ENCODE measurements at places on chromosomes 6 and 20.
A peak's percentile ranks its signal among the peaks of the same experiment; 100 is the strongest.

DNA sequence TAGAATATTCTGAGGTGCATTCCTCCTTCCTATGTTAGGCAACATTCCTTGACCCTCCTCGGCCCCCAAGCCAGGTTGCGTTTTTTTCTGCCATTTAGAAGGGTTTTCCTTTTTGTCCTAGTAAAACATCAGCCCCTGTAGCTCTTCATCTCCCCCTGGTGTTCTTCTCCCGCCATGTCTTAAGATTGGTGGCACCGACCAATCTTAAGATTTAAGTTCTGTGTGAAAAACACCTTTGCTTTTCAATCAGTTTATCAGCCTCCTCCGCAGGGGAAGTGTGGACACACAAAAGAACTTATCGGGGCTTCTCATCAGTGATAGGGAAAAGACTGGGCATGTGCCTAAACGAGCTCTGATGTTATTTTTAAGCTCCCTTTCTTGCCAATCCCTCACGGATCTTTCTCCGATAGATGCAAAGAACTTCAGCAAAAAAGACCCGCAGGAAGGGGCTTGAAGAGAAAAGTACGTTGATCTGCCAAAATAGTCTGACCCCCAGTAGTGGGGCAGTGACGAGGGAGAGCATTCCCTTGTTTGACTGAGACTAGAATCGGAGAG, 719 bp upstream of the EDN1 start:
- peak; percentile 89 for DNase-seq

DNA sequence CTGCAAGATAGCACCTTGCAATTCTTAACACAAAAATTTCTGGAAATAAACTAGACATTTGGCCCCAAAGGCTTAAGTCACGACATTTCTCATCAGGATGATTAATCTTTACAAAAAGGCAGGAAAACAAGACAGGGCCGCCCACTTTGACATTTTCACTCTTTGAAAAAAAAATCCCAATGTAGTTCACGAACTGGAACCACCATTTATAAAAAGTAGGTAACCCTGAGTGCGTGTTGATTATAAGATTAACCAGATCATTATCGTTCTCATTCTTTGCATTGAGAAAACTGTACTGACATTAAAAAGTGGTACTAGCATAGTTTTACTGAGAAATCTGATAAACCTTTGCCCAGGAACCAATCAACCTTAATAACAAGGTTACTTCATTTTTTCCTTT, 108.8 kb downstream of the HUS1B start:
- DNase-seq, result no peak

DNA sequence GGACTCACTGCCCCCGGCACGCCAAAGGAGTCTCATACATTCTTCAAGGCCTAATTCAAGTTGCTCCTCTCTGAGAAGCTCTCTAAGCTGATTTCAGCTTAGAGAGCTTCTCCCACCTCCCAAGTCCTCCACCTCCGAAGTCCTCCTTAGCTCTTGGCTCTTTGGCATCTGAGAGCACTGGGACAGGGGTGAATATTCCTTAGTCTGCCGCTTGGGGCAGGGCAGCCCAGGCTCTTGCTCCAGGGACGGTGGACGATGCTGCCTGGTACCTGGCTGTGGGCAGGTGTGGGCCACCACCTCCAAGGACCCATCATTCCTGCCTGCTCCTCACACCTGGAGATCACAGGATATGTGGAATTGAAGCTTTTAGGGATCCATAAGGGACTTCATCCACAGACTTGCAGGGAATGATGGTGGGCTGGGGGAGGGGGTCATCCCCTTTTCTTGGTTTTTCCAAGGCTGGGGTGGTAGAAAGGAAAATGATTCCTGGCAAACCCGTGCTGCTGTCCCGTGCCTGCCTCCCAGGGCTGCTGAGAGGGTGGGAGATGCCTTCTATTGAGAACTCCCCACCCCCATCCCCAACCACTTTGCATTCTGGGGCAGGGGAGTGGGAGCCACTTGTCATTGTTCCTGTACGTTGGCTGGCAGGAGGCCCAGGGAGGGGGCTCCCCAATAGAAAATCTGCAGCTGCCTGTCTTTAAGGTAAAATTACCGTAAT, 57.4 kb downstream of the ARHGAP40 start:
- DNase-seq, result no peak

DNA sequence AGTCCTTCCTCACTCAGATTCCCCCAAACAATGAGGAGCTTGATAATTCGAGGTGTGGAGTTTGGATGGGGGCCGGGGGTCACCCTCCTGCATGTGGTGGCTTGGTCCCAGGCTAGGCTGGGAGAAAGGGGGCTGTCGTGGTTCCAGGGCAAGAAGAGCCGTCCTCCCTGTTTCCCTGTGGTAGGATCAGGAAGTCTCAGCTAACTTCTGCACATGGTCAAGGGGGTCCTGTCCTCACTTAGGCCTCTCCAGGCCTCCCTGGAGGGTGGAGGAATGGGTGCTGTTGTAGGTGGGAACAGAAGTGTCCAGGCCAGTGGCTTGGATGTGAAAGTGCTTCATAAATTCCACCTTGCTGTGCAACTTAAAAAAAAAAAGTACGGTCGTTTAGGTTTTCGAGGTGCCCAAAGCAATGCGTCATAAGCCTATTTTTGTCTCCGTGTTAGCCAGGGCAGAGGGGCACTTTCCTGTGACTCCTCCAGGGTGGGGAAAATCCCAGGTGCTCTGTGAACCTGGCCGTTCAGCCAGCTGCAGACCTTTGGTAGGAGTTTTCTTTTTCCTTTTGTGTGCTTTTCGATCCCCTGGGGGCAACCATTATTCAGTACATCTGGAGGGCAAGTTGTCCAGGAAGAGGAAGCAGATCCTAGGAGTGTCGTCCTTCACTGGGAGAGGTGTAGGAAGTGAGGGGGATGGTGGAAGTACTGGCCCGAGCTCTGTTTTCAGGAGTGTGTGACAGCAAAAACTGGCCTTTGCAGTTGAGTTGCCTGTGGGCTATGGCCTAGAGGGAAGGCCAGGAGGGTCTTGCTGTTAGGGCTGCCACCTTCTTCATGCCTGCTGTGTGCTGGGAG, 9.6 kb downstream of the IGF2R start:
- DNase-seq, result no peak

GRCh38 chr6:3777730-3778461, 26.4 kb upstream of the PXDC1 start:
- no peak for DNase-seq

DNA sequence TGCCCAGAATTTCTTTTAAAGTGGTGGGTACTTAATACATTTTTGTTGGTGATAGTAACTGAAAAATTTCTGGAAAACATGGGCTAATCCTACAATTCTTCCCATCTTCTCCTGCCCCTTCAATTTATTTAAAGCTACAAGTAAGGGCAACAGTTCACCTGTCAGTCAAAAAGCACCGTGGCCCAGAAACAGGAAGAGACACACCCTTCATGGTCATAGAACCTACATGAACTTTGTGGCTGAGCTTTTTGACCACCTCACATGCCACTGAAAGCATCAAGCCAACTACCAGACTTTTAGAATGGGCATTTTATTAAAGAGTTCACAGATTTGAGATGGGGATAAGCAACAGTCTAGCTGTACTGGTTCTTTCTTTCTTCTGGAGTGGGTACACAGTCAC, 201.1 kb upstream of the CNR1 start:
- DNase-seq, result no peak

DNA sequence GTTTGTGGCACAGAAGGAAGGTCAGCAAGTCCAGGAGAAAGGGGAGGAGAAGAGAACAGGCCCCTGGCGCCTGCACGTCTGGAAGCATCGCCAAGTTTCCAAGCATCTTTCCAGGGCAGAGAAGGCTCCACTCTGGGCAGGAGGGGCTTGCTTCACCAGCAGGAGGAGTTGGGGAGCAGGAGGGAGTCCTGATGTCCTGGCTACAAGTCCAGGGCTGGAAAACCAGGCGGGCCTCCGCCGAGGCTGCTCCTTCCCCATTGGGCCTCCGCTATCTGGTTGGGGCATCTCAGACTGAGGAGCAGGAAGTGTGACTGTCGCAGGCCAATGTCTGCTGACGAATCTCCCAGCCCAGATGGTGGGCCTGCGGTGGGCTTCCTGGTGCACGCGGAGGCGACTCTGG, 421.9 kb downstream of the PREX1 start:
- DNase-seq, result no peak

DNA sequence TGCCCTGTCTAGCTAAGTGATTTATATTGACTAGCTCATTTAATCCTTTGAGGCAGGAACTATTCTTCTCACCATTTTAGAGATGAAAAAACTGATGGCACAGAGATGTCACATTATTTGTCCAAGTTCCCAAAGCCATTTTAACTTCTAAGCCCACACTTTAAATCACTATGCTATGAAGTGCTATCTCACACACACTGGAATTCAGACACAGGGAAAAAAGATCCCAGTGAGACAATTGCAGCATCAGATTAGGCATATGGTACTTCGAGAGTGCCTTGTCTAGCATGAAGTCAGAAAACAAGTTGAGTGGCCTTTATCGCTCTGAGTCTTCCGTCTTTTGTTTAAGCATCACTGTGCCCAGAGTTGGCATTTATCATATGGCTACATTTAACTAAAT, 54.1 kb upstream of the PDE7B start:
- no peak for DNase-seq

DNA sequence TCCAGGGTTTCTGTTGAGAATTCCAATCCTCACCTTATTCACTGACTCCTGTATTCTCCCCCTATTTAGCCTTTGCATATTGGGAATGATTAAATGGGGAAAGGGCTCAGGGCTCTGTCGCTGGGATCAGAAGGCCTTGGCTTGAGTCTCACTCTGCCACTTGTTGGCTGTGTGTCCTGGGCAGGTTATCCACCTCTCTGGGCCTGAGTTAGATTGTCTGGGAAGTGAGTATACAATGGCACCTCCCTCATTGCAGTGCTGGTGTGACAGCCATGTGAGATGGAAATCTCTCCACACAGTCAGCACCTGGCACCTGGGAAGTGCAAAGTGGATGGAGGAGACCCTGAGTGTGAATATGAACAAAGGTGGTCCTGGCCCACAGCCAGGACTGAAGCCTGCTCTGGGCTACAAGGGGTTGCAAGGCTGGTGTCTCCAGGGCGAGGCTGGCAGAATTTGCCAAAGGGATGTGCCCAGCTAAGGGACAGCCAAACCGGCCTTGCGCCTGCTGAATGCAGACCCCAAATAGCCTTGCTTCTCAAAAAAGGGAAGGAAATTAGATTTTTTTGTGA, 200.0 kb upstream of the PMEPA1 start:
- DNase-seq, result no peak

DNA sequence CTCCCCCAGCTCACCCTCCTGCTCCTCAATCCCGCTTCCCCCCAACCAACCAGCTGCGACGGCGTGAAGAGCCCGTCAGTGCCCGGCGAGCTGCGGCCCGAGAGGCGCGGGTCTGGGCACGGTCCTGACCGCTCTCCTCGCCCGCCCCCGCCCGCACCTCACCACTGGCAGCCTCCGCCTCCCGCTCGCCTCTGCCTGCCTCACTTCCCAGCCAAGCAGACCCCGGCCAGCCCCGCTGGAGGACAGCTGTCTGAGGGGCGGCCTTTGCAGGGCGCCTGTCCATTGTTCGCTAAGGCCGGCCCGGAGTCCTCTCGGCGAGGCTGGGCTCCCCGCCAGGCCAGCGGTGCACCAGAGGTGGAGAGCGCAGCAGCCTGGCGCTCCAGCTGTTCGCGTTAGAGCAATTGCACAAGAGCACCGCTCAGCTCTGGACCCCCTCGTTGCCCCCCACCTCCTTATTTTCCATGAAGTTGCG, 1.3 kb downstream of the SOBP start:
- peak; percentile 90 for DNase-seq

- no peak for DNase-seq
Measured at GRCh38 chr20:39910536-39910935, 778.5 kb downstream of the MAFB start.

DNA sequence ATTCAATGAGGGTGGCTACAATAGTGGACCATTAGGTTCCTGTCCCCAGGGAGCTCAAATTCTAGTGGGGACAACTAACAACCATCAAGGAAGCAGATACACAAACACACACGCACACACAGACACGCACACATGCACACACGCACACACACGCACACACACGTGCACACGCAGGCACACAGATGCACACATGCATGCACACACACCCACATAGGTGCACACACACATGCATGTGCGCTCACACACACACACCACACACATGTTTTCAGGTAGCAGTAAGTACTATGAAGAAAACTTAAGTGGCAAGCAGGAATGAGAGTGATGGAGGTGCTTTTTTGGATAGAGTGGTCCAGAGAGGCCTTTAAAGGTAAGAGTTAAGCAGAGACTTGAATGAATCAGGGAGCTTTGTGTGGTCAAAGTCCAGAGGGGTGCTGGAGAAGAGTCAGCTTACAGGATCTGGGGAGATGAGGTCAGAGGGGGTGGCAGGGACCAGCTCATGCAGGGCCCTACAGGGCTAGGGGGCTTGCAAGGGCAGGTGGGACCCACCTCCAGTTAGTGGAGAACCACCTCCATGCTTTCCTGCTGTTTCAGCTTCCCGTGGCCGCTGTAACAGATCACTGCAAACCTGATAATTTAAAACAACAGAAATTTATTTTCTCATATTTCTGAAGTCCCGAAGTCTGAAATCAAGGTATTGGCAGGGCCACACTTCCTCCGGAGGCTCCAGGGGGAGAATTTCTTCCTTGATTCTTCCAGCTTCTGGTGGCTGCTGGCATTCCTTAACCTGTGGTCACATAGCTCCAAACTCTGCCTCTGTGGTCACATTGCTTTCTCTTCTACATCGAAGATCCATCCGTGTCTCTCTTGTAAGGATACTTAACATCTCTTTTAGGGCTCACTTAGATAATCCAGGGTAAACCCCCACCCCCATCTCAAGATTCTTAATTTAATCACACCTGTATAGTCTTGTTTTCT, 6.9 kb upstream of the NSFL1C start:
- DNase-seq, result no peak

GRCh38 chr6:143525356-143525755, 13.8 kb upstream of the FUCA2 start:
- no peak for DNase-seq

DNA sequence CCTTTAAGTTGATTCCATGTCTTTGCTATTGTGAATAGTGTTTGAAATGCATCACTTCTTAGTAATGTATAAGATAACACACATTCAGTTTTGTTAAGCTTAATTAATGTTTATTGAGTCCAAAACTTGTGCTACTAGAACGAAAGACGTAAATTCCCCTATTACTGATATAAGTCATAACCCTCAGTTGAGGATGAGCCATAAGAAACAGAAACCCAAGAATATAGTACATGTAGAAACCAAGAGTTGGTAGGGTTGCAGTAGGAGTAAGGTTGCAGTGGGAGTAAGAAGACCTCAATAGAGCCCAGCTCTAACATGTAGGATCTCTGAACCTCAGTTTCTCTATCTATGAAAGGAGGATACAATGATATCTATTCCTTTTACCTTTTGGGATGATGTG, 19.3 kb downstream of the CITED2 start:
- DNase-seq, result no peak

DNA sequence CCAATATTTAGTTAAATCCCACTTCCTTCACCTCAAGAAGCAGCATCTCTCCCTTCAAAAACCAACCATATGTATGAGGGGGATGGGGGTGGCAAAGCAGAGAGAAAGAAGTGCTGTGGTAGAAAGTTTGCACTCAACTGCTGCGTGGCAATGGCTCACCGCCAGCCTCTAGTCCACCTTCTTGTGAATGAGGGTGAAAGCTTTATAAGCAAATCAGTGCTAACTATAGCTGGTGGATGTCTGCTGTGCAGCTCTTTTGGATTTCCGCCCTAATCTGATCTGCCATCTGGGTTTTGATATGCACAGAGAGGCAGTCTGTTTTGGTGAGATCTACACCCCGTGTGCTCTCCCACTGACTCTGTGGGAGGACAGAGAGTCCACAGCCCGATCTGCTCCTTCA, 281.2 kb upstream of the SUPT3H start:
- no peak for DNase-seq
